ENCODE measurements at places on chromosomes 7 and 10.
A peak's percentile ranks its signal among the peaks of the same experiment; 100 is the strongest.

DNA sequence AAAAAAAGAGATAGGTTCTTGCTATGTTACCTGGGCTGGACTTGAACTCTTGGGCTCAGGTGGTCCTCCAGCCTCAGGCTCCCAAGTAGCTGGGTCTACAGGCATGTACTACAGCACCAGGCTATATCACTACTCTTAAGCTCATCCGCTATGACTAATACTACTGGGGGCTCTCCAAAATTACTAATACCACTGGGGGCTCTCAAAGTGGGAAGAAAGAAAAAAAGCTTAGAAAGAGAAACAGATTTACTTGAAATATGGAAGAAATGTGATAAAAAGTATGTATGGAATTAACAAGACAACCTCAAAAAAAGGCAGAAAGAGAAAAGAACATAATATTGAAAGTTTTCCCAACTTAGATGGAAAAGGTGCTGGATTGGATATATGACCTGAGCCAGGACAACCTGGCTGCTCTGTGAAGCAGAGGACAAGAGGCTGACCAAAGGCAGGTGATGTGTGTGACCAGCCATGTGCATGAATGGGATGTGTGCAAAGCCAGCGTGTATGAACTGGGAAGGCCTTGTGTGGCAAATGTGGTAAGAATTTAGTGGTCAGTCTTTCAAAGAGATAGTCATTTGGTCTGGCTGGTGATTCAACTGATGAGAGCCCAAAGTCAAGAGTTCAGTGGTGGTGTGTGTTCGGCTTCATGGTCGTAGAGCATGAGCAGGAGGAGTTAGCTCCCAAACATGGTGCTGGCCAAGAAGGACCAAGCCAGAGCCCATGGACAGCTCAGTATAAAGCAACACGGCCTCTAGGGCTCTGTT, 232.4 kb upstream of the KLF14 start:
- DNase-seq: no peak

- no peak for DNase-seq
Observed at GRCh38 chr7:74103219-74103772, 19.7 kb downstream of the LIMK1 start.

DNA sequence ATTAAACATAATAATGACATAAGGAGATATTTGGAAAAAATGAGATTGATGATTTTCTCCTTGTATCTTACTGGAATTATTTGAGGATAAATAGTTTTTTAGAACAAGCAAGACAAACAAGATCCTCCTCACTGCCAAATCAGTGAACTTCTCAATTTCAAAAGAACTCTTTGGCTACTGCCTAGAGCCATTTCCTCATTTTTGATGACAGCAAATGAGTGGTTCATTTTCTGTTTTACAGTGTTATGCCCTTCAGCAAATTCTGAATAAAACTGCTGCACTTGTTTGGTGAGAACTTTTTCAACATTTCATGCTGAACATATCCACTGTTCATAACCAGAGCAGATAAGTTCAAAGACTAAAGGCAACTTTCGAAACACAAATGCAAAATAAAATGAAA, 42.5 kb upstream of the AHR start:
- DNase-seq: no peak

DNA sequence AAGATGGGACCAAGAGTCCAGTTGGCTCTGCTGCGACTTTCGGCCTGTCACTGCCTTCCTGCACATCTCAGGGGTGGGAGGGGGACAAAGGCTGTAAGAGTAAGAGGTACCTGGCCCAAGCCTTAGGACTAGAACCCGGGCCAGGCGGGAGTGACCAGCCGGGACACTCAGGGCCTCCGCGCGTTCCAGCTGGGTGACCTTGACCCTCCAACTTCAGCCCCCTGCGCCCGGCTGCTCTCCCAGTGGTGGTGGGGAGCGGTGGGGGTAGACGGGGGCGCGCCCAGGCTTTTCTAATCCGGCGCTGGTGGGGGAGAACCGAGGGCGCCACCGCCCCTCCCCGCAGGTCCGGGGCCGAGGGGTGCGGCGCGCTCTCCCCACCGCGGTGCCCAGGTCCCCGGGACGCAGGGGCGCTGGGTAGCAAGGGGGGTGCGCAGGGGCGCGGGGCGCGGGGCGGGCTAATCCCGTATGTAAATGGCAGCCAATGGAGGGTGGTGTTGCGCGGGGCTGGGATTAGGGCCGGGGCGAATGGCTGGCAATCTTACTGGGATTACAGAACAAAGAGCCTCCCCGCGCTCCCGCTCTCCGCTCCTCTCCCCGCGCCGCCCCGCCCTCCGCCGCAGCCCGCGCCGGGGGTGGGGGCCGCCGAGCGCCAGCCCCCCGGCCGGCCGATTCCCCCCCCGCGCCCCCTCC, at the start of gene GTF2IRD1:
TSS of gene GTF2IRD1 (plus strand) at position 585 of the 690 bp plus-strand sequence. CDS start 54,175 bp downstream, outside the sequence.
- peak; percentile 65 for DNase-seq

GRCh38 chr7:94657771-94658693, 2.1 kb upstream of the SGCE start:
- peak; percentile 93 for DNase-seq

DNA sequence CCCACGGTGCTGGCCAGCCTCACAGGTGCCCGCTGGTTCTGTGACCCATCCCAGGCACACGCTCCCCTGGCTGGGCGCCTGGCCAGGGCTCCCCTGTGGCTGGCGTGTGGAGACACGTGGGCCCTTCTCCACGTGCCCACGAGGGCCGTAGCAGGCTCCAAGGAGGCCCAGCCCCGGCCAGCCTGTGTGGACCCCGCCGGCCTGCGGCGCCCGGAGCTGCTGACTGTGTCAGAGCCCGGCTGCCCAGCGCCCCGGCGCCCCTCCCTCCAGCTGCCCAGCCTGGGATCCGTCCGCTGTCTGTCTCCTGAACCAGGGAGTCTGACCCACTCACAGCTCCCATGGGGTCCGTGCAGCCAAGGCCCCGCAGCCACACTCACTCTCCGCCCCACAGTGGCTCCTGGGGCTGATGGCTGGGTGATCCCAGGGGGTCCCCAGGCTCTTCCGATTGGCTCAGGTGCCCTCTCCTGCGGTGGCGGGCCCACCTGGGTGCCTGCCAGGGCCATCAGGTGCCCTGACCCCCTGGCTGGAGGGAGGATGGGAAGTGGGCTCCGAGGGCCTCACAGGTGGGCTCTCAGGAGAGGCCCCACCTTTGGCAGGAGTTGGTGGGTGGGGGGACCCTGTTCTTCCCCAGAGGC, 9.6 kb downstream of the TMEM184A start:
- DNase-seq: no peak

- DNase-seq: no peak
Observed at GRCh38 chr10:24575481-24576002, 148.1 kb downstream of the ARHGAP21 start.

GRCh38 chr7:90660819-90661218, 64.7 kb downstream of the CDK14 start:
- no peak for DNase-seq

DNA sequence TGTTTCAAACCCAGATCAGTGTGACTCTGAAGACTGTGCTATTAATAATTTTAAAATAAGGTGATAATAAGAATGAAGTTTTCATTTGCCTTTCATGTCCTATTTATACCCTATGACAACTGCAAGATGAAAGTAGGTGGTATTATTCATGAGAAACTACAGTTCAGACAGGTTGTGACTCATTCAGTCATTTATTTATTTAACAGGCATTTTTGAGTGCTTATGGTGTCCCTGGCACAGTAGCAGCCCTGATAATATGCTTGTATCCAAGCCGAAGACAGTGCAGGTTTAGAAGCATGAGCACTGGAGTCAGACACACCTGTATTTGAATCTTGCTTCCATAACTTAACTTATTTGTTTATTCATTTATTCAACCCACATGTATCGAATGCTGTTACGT, 87.1 kb downstream of the FZD1 start:
- DNase-seq: no peak

- no peak for DNase-seq
Observed at GRCh38 chr10:104018471-104018870, 51.5 kb downstream of the SLK start.

GRCh38 chr7:98511175-98511574, 105.9 kb upstream of the NPTX2 start:
- DNase-seq: no peak

GRCh38 chr7:28172958-28173357, 7.6 kb downstream of the JAZF1 start:
- DNase-seq: no peak

DNA sequence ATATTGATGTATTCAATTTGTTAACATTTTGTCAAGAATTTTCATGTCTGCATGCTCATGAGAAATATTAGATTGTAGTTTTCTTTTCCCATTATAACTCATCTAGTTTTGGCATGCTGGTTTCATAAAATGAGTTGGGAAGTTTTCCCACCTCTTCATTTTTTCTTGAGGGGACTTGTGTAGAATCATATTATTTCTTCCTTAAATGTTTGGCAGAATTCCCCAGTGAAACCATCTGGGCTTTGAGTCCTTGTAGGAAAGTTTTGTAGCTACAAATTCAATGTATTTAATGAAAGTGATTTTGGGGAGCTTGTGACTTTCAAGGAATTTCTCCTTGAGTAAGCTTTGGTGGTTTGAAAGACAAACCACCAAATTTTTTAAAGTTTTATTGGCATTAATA, 173.2 kb downstream of the PHTF2 start:
- no peak for DNase-seq

DNA sequence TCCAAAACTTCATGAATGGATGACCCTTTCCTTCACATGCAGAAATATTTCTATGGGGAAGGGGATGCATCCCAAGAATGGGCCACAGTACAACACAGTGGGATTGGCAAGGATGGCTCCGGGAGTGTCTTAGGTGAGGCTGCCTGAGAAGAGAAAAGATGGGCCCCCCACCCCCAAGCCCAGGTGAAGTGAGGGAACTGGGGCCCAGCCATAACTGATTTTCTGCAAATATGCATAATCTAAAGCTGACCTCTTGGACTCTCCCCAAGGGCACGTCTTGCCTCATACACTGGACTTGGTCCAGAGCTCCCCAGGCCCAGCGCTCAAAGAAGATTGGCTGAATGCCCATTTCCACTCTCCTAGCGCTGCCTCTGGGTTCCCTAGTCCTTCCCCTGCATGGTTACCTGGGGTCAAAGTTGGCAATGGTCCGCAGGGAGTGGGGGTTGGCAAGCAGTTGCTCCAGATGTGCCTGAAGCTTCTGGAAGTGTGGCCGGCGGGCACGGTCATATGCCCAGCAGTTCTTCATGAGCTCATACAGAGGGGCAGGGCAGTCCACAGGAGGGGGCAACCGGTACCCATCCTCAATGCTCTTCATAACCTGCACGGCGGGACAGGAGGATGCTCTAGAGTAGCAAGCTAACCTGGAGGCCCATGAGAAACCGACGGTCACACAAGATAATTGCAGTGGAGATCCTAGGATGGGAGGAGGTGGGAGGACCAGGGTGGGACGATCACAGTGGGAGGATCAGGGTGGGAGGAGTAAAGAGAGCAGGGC, 12.3 kb downstream of the ZYX start:
- DNase-seq: no peak

- DNase-seq: no peak
Observed at GRCh38 chr7:69277366-69277765, 320.9 kb upstream of the AUTS2 start.

DNA sequence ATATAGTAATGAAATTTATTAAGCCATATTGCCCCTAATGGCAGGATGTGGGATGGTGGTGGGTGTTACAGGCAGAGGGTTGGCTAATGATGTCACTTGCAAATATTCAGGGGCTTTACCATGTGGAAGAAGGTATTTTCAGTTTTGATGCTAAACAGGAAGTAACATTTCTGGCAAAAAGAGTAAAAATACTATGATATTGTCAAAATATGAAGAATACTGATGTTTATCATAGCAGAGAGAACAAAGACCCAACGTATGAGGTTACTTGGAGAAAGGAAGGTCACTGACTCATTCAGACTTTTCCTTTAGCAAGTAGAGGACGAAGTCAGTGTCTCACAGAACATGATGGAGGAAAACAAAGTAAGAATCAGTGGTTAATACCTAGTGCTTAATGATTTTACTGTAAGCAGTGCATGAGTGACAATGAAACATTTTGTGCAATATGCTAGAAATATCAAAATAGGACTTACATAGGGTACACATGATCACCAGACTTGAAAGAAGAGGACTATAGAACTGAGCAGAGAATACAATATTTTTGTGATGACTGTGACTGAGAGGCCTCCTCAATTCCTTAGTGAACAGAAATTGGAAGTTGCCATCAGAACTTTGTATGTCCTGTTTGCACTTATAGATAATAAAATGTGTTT, 89.7 kb upstream of the STEAP4 start:
- no peak for DNase-seq

GRCh38 chr10:48904861-48905260, 34.8 kb downstream of the LRRC18 start:
- DNase-seq: no peak

GRCh38 chr10:93410697-93411348, 71.3 kb downstream of the MYOF start:
- no peak for DNase-seq

DNA sequence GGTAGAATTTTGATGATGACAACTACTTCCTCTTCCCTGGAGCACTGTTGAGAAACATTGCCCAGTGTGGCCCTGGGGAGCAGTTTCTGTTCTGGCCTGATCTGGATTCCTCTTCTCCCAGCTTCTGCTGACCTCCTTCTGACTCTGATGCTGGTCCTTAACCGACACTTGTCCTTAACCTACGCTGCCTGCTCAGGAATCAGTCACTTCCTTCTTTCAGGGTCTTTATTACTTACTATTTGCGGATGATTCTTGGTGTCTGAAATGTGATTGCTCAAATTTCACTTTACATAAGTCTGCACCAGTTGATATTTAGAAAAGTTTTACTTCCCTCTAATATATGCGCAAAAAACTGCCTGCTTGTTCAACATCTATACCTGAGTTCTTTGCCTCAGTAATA, 164.1 kb downstream of the PTEN start:
- no peak for DNase-seq

- no peak for DNase-seq
Observed at GRCh38 chr7:149375234-149376008, 85.4 kb downstream of the ZNF777 start.

DNA sequence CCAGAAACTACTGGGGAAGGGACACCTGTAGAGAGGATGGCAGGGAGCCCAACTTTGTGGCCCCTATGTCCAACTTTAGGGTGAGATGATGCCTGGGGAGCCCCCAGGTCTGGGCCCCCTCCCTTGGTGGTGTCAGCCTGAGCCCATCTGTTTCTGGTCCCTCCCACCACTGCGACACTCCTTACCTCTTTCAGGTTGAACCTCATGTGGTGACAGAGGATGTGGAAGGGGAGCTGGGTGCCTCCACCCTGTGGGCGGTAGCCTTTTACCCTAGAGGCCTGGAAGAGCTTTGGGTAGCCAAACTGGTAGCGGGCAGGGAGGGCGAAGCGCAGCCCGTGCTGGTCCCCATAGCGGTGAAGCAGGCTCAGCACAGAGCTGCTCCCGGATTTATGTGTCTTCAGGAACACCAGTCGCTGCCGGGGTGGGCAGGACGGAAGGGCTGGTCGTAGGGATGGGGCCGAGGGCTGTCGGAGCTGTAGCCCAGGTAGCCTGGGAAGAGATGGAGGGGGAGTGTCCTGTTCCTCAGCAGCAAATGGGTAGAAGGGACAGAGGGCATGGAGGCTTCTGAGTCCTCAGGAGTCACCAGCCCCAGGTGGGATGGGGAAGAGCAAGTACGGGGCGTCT, 2.0 kb downstream of the GAL3ST4 start:
- peak; percentile 53 for DNase-seq

All from activated CD4-positive, alpha-beta T cell treated with anti-CD3 and anti-CD28 coated beads, Interleukin-2, amount 50 U/mL, for 48 hours (primary cell).